ENCODE measurements at places on chromosomes 16 and 17.
A peak's percentile ranks its signal among the peaks of the same experiment; 100 is the strongest.

DNA sequence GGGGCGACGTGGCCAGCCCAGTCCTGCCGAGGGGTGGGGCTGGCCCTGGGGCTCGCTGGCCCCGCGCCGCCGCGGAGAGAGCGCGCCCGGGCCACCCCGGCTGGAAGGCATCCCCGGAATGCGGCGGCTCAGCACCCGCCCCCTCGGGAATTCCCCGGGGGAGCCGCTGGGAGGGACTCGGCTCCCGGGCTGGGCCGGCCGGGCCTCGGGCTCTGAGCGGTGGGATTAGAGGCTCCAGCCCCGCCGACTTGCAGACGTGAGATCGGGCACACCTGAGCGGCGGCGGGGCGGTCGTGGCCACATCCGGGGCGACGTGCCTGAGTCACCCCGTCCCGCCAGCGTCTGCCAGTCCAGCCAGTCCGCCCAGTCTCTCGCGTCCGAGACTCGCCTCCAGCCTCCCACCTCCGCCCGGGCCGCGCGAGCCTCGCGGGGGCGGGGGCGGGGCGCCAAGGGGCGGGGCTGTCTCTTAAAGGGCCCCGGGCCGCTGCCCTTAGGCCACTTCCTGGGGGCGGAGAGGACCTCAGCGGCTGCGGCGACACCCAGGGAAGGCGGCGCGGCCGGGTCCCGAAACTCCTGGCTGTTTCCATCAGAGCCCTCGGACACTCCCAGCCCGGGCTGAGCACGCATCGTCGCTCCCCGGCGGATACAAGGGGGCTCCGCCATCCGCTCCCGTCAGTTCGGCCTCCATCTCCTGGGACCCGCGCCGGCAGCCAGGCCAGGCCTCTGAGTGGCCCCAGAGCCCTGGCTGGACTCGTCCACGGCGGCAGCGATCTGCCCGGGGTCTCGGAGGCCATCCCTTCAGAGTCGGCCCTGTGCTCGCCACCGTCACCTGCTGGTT, at the start of gene KCTD11:
Gene KCTD11, plus strand, starts transcription at position 498 of the 838 bp plus-strand sequence.
- peak; percentile 5 for DNase-seq

DNA sequence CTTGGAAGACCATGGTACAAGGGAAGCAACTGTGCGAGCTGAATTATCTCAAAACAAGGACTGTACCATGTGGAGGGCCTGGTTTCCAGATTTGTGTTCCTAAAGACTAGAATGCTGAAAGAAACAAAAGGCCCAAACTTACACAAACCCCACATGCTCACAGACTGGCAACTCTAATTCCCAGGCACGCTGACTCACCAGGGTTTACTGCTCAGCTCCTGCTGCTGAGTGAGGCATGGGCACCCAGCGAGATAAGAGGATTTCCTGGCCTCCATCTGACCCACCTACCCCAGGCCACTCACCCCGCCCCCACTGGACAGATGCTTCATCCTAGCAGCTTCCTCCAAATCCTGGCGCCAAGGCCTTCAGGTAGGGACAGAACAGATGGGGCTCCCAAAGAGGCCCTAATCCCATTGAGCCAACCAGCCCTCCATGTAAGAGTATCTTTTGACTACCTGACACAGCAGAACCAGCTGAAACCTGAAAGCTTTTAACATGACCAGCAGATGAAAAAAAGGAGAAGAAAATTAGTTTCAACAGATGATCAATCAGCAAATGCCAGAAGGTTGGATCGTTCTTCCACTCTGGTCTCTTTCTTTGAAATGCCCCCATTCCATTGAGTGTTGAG, 33.9 kb downstream of the DCUN1D3 start:
- DNase-seq = no peak

DNA sequence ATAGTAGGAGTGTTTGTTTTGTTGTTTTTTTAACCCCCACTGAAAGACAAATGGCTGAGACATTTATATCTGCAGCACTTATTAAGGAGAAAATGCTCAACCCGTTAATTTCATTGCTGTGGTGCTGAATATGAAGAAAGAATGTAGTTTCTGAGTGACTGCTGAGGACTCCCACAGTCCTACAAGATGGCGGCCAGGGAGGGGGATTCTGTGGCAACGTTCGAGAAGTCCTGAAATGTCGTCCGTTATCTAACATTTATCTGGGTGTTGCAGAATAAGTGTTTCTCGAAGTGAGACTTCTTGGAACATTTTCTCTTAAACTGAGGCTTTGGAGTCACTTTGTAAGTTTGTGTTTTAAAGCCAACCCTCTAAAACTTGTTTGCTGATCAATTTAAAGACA, 530.4 kb downstream of the XYLT1 start:
- no peak for DNase-seq

- DNase-seq = no peak
These were observed 7.7 kb downstream of the HAPSTR1 start for GRCh38 chr16:9099131-9099625.

DNA sequence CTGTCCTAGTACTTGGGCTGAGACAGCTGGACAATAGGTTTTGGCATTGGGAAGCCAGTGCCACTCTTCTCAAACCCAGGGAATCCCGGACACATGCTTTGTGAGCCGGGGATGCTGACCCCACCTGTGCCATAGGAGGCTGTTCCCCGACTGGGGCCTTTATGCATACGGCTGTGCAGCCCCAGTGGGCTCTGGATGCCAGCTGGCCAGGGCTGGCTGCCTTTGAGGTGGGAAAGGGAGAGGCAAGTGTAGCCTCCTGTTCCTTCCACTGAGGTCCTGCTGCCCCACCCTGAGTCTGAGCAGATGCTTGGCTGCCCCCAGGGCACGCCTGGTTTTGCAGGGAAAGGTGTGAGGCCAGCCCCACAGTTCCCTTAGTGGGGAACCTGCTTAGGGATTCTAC, 105.7 kb downstream of the CCDC182 start:
- DNase-seq = no peak

- no peak for DNase-seq
These were observed 82.2 kb downstream of the MYO1D start for GRCh38 chr17:32794533-32795246.

DNA sequence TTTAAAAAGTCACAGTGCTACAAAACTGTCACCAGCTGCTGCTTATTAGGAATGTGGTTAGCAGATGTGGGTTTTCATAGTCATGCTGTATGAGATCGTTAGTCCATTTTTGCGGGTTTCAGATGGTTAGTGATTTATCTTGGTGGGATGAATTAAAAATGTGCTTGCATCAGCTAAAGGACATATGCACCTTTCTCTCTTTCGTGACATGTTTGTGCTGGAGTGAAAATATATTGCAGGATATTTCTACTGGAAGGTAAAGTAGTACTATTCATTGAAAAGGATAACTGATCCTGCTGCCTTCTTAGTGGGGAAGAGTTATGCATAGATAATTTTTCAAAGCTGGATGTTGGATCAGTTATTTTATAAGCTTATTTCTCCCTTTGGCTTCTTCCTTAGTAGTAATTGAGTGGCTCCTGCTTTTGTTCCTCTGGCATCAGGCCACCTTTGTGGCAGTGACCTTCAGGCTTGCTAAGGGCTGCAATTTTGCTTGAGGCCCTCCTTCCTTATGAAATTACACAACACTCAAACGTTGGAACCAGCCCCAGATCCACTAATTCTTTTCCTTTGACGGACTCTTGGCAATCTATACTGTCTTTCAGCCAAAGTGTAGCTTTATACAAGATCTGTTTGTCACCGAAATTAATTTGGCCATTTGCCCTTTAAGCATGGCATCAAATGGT, 7.5 kb upstream of the SNTB2 start:
- peak; percentile 77 for DNase-seq

- no peak for DNase-seq
These were observed 96.4 kb upstream of the SHISA6 start for GRCh38 chr17:11144358-11145233.

GRCh38 chr17:57447357-57447989, 191.2 kb downstream of the MSI2 start:
- no peak for DNase-seq
